ENCODE measurements at places on chromosomes 1 and 21.

GRCh38 chr1:100626397-100626796 is 88.5 kb downstream of the GPR88 start:
- DNase-seq: no peak

DNA sequence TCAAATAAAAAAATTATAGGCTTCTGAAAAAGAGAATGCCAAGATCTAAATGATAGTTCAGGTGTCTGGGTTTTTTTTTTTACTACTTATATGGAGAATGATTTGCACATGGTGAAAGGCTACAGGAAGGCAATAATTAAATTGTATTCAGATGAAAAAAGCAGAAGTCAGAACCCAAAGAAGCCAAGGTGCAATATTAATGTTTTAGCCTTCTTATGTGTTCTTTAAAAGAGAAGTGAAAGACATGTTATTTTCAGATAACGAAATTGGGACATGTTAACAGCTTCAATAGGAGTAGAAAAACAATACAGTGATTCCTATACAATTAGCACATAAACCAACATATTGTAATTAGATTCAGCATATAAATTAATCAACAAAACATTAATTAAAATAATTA is 452.9 kb upstream of the PRMT6 start:
- DNase-seq: no peak

DNA sequence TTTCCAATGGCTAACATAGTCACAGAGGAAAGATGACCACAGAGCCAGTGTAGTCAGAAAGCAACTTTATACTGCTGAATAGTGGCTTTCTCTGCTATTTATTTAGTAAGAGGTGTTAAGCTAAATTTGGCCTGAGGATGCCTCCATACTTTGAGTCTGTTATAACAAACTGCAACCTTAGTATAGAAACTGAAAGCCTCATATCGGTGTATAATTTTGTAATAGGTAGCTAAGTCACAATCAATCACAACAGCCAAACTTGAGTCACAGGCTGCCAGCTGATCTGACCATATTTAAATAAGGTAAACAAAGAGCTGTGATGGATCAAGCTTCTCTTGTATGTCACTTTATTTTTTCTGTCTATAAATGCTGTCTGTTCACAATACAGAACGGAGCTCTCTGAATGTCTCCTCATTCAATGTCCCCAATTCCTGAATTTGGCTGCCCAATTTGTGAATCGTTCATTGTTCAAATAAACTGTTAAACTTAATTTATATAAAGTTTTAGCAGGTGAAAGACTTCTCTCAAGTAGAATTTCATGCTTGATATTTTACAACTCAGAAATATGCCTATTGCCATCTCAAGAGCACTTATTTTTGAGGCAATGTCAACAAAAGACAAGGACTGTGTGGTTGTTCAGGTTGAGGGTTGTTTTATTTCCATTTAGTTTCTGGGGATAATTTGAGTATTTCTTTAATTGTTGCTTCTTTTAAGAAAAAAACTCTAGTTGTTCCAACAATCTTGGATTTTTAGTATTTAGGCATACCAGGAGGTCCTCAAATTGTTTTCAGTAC is 339.7 kb upstream of the B3GALT2 start:
- no peak for DNase-seq

GRCh38 chr1:51019811-51020210 is 49.8 kb downstream of the CDKN2C start:
- peak; percentile 28 for DNase-seq

- no peak for DNase-seq
These were observed 11.4 kb downstream of the SOX13 start for GRCh38 chr1:204084247-204084772.
